ENCODE measurements at places on chromosomes 5 and 9.

DNA sequence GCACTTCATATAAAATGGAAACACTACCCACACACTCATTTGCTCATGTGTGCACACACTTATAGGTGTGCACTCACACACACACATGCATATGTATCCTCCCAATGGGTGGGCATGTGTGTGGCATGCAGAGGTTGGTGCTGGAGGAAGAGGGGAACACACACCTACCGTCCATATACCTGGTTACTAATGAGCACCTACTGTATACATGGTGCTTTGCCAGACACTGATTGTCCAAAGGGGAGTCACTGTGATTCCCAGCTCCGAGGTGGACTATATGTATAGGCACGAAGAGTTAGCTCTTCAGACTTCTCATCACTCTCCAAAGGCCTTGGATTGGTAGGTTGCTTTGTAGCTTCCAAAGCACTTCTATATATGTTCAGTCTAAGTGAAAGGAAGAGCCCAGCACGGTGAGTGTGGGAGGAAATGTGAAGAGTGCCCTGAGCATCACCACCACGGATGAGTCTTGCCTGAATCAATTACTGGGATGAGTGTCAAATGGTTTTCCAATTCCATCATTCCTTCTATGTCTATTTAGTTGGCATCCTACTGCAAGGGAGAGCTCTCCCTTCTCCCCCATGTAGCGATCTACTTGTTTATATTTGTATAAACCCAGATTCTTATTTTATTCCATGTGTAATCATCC, 12.6 kb upstream of the ERGIC1 start:
- no peak overlapping the region for H3K4me3 ChIP-seq
- no peaks in the 10 kb centered on the region for H3K27me3 ChIP-seq
- DNase-seq = no peak
- no peak overlapping the region for H3K27ac ChIP-seq
- no peaks in the 10 kb centered on the region for H3K36me3 ChIP-seq
- H3K4me1 ChIP-seq = no peaks in the 10 kb centered on the region

DNA sequence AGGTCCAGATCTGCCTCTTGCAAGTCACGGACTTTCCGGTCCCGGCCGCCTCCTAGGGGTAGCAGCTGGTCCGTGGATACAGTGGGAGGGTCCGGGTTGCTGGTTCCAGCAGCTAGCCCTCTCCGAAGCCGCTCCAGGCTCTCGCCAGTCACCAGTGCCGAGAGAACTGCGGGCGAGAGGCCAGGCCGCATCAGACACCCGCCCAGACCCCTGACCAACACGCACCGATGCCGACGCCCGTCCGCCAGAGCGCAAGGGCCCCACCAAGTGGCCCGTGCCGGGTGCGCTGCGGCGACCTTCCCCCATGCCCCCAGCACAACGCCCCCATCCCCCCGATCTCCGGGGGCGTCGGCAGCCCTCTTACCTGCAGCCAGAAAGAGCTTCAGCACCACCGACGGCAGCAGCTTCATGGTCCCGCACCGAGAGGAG, 470 bp downstream of the HBEGF start:
- DNase-seq = no peak
- H3K27me3 ChIP-seq = no peaks in the 10 kb centered on the region
- H3K27ac ChIP-seq = no peak overlapping the region
- peaks cover 55% of the 10 kb centered on the region for H3K4me1 ChIP-seq

- no peaks in the 10 kb centered on the region for H3K27me3 ChIP-seq
- no peak overlapping the region for H3K4me3 ChIP-seq
- peaks cover 8% of the 10 kb centered on the region for H3K36me3 ChIP-seq
- H3K4me1 ChIP-seq = peaks cover 80% of the 10 kb centered on the region
- H3K27ac ChIP-seq = no peak overlapping the region
Observed at GRCh38 chr9:131423171-131423581, 29.3 kb downstream of the PRRC2B start.

DNA sequence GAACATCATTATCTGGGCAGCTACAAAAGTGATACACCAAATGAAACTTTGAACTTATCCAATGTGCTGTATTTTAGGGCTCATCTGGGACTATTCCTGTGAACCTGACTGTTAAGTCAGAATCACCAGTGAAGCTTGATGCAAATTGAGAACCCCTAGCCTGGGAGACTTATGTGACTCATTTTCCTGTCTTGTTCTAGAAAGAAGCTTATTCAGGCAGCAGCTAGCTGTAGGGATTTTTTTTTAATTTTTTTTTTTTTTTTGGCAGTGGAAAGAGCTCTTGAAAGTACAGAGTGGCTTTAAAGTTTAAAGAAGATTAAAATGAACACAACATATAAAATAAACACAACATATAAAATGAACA, 81.1 kb upstream of the TNFAIP8 start:
- no peak for DNase-seq
- H3K36me3 ChIP-seq = peaks cover 8% of the 10 kb centered on the region
- peak overlapping the region; percentile 69 for H3K4me3 ChIP-seq

DNA sequence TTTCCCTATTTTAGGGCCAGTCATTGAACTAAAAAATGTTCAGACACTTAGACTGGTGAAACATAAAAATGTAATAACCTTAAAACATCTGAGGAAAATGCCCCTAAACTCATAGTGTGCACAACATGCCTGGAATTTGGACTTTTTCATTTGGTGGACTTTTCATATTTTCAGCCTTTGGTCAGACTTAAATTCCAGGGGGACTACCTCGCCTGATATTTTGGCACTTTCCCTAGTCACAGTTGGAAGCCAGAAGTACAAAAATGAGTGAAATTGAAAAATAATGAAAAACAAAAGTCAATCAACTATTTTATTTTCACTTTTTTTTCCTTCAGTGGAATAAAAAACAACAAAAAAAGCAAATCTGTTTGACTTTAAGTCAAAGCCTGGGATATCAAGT, 256.2 kb downstream of the ACTL7B start:
- no peaks in the 10 kb centered on the region for H3K27me3 ChIP-seq
- no peak for DNase-seq
- no peaks in the 10 kb centered on the region for H3K4me1 ChIP-seq
- H3K27ac ChIP-seq = no peak overlapping the region
- H3K36me3 ChIP-seq = no peaks in the 10 kb centered on the region

DNA sequence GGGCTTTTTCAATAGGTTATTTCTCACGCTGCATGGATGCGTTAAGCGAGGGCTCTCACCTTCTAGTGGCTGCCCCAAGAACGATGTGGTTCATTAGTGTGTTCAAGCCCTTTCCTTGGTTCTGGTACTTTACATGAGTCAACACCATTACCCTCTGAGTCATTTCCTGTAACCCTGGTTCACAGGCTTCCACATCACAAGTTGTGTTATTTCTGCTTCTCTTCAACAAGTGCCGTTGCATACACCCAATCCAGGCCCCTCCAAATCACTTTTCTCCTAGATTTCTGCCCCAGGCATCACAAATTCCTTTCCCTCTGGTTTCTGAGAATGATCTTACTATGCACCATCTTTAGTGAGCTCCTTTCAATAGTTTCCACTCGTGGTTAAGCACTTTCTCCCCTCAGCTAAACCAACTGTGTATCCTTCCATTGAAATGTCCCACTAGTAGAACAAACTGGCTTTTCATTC, 69.5 kb upstream of the RAD23B start:
- DNase-seq = peak; percentile 2
- no peaks in the 10 kb centered on the region for H3K36me3 ChIP-seq
- no peak overlapping the region for H3K4me3 ChIP-seq

DNA sequence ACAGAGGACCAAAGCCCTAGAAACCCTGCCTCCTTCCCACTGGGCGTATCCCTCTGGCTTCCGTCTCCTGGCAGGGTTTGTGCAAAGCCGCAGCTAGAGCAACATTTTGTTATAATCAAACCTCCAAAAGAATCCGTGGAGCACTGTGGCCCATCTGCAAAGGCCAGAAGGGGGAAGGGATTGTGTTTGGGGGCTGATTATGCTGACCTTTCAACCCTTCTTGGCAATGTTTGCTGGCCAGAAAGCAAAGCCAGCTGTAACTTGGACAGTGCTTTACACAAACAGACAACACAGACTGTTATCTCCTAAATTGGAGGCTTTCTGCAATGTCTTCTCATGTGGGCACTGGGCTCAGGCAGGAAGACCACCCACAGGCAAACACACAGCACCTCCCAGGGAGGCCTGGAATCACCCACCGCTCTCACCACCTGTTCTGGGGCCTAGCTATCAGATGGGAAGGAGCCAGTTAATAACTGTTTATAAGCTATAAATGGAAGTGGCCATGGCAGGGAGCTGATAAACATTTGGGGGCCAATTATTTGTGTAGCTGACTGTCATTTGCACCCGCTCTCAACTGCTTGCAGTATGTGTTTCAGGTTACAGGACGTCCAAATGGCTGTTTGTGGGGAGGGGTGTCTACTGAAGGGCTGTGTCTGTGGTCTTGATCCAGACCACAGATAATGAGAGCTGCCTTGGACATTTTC, 121.6 kb upstream of the ERCC6L2 start:
- no peak overlapping the region for H3K4me3 ChIP-seq
- H3K4me1 ChIP-seq = peaks cover 19% of the 10 kb centered on the region
- peaks cover 4% of the 10 kb centered on the region for H3K27me3 ChIP-seq
- no peaks in the 10 kb centered on the region for H3K36me3 ChIP-seq
- DNase-seq = no peak
- H3K27ac ChIP-seq = no peak overlapping the region

GRCh38 chr9:131468031-131468430, 34.7 kb upstream of the POMT1 start:
- no peak for DNase-seq
- H3K4me1 ChIP-seq = no peaks in the 10 kb centered on the region
- H3K27ac ChIP-seq = no peak overlapping the region
- no peak overlapping the region for H3K4me3 ChIP-seq
- H3K36me3 ChIP-seq = peaks cover 92% of the 10 kb centered on the region

DNA sequence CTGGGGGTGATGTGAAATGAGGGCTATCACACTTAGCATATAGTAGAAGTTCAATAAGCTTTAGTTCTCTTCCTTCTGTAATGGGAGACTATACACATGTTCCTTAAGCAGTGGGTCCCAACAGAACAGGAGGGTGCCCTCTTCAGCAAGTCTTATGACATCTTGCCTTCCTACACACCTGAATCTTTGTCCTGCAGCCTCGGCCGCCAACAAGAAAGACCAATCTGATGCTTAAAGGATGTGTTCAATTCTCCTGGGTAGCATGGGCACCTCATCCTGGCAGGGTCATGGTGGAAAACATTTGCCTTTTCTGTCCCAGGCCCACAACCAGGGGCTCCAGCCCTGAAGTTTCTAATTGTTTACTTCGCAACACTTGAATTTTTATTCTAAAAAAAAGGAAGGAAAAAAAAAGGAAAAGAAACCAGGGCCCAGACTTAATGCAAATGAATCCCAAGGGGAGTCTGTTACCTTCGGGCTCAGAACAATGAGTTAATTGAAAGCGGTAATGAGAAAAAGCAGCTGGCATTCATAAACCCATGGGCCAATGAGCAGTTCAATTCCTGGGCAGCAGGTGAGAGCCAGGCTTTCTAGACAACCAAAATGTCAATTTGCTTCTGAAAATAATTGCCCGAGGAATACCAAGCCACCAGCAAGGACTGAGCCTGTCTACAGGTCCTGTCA, 26.2 kb upstream of the SMAD5 start:
- no peak overlapping the region for H3K4me3 ChIP-seq
- no peak for DNase-seq
- H3K27ac ChIP-seq = no peak overlapping the region
- peaks cover 3% of the 10 kb centered on the region for H3K27me3 ChIP-seq

GRCh38 chr9:77750284-77750683, 102.2 kb upstream of the GNA14 start:
- no peak overlapping the region for H3K27ac ChIP-seq
- no peak overlapping the region for H3K4me3 ChIP-seq
- no peaks in the 10 kb centered on the region for H3K36me3 ChIP-seq

GRCh38 chr5:140054086-140054689, 11.1 kb upstream of the NRG2 start:
- no peaks in the 10 kb centered on the region for H3K4me1 ChIP-seq
- peaks cover 12% of the 10 kb centered on the region for H3K27me3 ChIP-seq
- no peaks in the 10 kb centered on the region for H3K36me3 ChIP-seq
- DNase-seq = no peak
- no peak overlapping the region for H3K27ac ChIP-seq

DNA sequence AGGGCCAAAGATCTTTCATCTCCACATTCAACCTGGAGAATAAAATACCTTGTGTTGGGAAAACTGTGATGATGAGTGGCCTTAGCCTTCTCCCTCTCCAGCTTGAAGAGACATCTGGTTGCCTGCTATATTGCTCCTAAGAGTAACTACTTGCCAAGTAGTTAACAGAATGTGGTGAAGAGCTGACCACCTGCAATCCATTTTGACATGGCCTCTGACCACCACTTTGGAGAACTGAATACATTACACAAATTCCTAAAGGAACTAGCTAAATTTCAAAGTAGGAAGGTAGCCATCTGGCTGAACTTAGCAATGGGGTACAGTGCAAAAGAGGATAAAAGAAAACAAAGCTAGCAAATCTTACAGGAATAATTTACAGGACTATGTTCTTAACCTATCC, 7.2 kb downstream of the TBCA start:
- no peaks in the 10 kb centered on the region for H3K27me3 ChIP-seq
- H3K27ac ChIP-seq = no peak overlapping the region
- no peak for DNase-seq
- H3K4me3 ChIP-seq = no peak overlapping the region

- no peak for DNase-seq
- H3K27ac ChIP-seq = no peak overlapping the region
- peaks cover 25% of the 10 kb centered on the region for H3K4me1 ChIP-seq
Observed at GRCh38 chr5:177601577-177602457, 1.9 kb downstream of the B4GALT7 start.

DNA sequence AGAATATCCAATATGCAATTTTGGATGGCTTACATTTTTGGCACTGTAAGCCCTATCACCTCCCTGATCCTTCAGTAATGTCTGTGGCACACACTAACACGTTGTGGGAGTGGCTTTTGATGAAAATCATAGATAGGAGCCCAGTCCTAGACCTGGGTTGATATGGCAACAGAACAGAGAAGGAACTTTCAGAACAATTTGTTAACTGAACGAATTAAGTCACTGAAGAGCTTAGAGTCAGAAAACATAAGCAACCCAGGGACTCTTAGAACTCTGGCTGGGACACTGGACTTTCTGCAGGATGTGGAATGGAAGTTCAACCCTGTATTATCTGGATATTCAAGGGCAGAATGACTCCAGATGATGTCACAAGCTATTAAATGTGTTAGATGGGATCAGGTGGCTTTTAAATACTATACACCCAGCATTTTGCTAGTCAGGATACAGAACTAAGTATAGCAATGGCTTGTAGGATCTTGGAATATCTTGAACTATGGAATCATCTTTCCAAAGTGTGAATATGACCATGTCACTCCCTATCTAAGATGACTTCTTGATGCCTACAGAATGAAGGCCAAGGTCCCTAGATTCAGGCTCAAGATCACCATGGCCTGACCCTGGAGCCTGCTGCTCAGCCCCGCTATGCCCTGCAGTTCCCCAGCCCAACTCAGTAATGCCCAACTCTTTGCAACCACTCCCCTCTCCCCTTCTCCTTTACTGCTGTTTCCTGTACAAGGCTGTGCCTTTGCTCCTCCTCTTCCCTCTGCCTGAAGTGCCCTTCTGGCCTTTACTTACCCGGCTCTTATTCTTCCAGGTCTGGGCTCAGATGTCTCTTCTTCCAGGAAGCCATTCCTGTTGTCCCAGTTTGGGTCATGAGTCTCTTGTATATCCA, 42.8 kb downstream of the VLDLR start:
- no peaks in the 10 kb centered on the region for H3K36me3 ChIP-seq
- H3K4me3 ChIP-seq = no peak overlapping the region
- H3K27ac ChIP-seq = no peak overlapping the region
- no peaks in the 10 kb centered on the region for H3K4me1 ChIP-seq

GRCh38 chr5:117455236-117456233, 880.9 kb upstream of the SEMA6A start:
- H3K27me3 ChIP-seq = peaks cover 6% of the 10 kb centered on the region
- peak overlapping the region; percentile 37 for H3K4me3 ChIP-seq
- DNase-seq = no peak
- no peak overlapping the region for H3K27ac ChIP-seq
- peaks cover 11% of the 10 kb centered on the region for H3K4me1 ChIP-seq
- no peaks in the 10 kb centered on the region for H3K36me3 ChIP-seq

All from CD4-positive, alpha-beta T cell (primary cell).